NAMALWA (cell line): ENCODE measurements at places on chromosomes 6 and 20.

DNA sequence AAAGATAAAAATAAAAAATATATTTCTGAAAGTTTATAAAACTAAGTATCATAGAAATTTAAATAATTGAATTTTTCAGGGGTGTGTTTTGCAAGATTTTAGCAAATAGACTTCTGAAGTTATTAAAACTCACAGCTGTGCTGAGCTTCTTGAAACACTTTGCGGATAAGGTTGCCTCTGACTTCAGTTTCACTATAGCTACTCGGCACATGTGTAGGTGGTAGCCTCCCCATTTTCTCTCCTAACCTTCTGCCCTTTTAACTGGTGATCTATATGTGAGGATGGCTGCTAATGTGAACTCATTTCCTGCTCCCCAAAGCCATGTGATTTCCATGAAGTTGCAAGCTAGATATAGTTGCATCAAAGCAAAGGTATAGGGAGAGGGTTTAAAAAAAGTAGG is 129.3 kb upstream of the STMND1 start:
- no peak for DNase-seq

DNA sequence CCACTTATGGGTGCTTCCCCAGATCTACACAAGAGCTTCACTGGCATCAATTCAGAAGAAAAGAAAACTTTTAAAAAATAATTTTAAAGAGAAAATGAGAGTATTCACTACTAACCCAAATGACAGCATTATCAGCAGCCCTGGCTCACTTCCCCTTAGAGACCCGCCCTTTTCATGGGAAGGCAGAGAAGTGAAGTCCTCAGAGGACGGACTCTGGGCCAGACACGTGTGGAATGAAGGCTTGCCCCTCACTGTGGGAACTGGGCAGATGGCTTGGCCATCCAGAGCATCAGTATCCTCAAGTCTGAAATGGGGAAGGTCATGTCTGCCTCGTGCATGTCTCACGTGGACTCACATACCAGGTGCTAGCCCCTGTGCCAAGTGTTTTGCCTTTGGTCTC is 63.5 kb downstream of the JAG1 start:
- DNase-seq = no peak

GRCh38 chr6:147055821-147056392 is 148.3 kb upstream of the STXBP5 start:
- no peak for DNase-seq

GRCh38 chr6:157904999-157905398 is 76.7 kb upstream of the SYNJ2 start:
- DNase-seq = no peak

DNA sequence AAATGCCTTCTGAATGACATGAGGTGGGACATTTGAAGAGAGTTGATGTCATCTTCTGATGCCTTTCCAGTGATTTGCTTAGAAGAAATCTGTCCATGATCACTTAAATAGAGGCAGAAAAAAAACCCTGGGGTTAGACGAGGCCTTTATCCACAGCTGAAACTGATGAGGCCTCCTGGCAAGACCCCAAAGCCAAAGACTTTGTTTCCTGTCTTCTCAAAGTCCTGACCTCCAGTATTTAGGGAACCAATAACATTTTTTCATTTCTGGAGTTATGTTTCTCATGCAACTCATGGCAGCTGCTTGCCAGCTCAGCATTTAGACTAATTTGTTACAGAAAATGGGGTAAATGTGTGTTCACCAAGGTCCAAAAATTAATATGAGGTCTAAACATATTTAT is 248.0 kb upstream of the PRDM1 start:
- DNase-seq = no peak

GRCh38 chr6:161815965-161816364 is 542.1 kb upstream of the AGPAT4 start:
- DNase-seq = no peak

DNA sequence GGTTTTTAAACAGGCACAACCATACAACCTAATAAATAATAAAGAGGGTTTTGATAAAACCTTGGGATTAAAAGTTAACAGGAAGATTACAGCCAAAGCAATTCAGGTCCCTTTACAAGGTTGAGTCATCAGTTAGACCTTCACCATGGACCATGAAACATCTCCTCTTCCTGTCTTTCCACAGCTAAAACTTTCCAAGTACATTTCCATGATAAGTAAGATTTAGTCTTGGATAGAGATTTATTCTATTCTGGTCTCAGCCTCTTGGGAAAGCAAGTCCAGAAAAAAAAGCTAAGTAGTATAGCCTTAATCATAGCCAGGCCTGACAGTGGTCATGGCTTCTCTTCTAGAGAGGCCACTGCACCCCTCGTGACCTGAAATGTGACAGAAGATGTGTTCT is 2.9 kb upstream of the PRSS35 start:
- no peak for DNase-seq

GRCh38 chr6:35539223-35539622 is 26.5 kb upstream of the TULP1 start:
- no peak for DNase-seq
